Suppressor macrophage treated with lipopolysaccharide for 1 hour (primary cell): ENCODE measurements at places on chromosomes 11 and 22.
A peak's percentile ranks its signal among the peaks of the same experiment; 100 is the strongest.

DNA sequence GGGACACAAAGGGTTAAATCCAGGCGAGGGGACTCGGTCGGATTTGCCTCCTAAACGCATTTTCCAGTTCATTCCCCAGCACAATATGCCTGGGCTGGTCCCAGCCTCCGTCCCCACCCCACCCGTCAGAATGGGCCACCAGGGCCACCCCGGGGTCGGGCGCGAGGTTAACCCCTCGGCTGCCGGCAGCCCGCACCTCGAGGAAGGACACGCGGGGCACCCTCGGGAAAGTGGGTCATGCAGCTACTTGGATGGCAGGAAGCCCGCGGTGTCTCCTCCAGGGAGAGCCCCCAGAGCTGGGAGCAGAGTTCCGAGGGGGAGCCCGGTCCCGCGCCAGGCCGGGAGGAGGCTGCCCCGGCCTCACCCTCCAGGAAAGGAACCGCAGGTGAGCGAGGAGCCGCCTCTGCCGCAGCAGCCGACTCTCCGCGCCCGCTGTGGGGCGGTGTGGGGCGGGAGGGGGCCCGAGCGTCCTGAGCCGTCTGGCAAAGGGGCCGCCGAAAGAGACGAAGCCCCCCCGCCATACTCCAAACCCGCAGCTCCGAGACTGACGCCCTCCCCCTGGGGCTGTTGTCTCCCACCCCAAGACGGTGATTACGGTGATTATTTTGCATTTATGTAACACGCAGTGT, 1.4 kb downstream of the NECTIN1 start:
- no peak for DNase-seq

DNA sequence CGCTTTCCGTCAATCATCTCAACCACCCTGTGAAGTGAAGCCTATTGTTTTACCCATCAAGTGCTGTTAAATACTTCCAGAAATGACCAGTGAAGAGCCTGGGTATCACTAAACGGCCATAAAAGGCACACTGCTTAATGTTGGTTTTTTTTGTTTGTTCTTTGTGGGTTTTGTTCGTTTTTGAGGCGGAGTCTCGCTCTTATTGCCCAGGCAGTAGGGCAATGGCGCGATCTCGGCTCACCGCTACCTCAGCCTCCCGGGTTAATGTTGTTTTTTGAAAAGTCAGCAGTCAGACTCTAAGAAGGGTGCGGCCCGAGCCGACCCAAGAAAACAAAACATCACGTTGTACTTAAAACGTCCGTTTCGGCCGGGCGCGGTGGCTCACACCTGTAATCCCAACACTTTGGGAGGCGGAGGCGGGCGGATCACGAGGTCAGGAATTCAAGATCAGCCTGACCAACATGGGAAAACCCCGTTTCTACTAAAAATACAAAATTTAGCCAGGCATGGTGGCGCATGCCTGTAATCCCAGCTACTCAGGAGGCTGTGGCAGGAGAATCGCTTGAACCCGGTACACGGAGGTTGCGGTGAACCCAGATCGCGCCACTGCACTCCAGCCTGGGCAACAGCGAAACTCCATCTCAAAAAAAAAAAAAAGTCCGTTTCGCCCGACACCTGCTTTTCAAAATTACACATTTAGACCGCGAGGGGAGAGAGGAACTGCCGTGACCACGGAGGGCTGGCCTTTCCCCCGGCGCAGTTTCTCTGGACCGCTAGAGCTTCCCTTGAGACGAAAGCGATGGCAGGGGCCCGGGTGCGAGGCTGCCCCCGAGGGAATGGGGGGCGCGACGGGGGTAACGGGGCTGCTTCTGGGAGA, 714 bp downstream of the CD59 start:
- DNase-seq: peak; percentile 63

GRCh38 chr11:110508786-110509185, 79.0 kb downstream of the FDX1 start:
- DNase-seq: no peak

DNA sequence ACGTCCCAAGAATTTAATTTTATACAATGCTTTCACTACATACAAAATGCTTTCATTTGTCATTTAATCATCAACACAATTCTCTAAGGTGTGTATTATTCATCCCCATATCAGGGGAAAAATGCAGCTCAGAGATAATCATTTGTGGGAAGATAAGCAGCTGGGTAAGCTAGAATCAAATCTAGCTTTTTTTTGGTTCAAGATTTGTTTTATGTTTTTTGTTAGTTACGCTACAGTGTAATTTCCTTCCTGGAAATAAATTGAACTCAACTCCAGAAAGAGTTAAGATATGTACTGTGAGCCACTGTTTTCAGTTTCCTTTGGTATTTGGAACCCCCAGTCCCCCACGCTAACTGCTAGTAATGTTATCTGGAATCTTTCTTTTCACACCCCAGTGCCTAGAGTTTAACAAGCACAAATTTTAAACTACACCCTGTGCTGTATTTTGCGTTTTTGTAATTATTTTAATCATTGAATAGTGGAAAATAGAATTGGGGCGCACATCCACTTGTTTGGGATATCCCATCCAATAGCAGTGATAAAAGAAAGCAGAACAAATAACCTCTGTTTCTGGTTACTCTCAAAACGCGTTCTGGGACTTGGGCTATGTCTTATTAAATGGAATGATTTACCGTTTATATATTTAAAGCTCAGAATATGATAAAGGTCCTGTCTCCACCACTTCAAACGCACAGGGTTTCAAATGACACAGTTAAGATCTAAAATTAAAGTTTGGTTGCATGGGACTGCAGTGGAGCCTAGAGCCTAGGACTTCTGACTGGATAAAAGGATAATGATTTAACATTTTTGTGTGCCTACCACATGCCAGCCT, 2.1 kb upstream of the HSPA8 start:
- DNase-seq: no peak

- peak; percentile 12 for DNase-seq
These were observed 76.2 kb upstream of the TOP3B start for GRCh38 chr22:22058633-22059290.

DNA sequence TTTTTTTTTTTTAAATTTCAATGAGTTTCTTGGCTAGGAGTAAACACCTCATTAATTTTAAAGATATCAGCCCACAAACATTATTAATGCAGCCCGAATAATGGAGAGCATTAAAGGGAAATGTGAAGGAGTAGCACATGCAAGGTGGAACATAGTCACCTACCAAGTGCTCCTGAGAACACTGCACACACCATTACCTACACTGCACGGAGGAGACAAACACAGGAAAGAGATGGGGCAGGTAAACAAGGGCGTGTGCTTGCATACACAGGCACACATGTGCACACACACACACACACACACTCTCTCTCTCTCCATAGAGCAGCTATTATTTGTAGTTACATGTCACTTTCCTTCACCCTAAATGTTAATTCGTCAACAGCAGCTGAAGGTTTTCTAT, 30.2 kb downstream of the HTR3B start:
- no peak for DNase-seq

DNA sequence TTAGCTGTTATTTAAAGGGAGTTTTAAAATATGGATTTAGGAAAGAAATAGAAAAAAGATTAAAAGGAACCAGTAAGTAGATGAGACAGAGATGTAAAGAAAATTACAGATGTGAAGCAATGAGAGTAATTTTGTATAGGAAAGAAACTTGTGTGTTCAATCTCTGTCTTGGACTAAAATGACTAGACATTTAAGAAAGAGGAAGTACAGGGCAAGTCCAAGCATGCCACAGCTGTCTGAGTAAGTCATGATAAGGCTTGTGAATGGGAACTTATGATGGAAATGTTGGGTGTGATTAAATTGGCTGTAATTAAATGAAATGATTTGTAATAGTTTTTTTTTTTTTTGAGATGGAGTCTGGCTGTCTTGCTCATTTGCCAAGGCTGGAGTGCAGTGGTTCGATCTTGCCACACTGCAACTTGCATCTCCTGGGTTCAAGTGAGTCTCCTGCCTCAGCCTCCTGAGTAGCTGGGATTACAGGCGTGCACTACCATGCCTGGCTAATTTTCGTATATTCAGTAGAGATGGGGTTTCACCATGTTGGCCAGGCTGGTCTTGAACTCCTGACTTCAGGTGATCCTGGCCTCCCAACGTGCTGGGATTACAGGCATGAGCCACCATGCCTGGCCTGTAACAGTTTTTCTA, 5.9 kb upstream of the ACY3 start:
- DNase-seq: peak; percentile 57

- DNase-seq: no peak
These were observed 23.9 kb upstream of the TFIP11 start for GRCh38 chr22:26536056-26536761.

- no peak for DNase-seq
These were observed 420.6 kb upstream of the CNTN5 start for GRCh38 chr11:98600103-98600502.

GRCh38 chr11:122756417-122756816, 81.9 kb upstream of the CRTAM start:
- peak; percentile 89 for DNase-seq

DNA sequence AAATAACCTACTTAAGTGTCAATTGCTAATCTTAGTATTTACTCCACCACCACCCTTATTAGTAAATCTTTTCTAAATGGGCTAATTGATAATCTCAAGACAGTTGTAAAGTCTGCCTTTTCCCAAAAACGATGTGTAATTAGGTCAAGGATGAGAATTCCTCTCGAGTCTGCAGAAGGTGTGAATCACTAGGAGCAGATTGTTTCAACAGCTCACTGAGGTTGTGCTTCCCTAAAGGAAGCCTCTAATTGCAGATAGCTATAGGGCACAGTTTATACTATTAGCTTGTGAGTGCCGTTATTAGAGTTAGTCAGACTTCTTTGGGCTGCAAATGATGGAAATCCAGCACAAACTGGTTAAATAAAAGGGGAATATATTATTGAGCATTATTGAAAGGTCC, 84.9 kb downstream of the C11orf91 start:
- DNase-seq: no peak

GRCh38 chr11:11586465-11586864, 35.3 kb downstream of the GALNT18 start:
- DNase-seq: no peak

GRCh38 chr11:36509694-36510593, at the start of gene TRAF6:
Gene TRAF6 (minus strand): TSS chr11:36510272. CDS start chr11:36501515, 8,757 bp downstream.
- peak; percentile 94 for DNase-seq

GRCh38 chr11:70603756-70604211, 205.5 kb downstream of the CTTN start:
- DNase-seq: no peak

GRCh38 chr11:69683764-69684333, 8.7 kb upstream of the LTO1 start:
- DNase-seq: no peak

- no peak for DNase-seq
These were observed 815 bp downstream of the TNNT3 start for GRCh38 chr11:1920128-1920908.

DNA sequence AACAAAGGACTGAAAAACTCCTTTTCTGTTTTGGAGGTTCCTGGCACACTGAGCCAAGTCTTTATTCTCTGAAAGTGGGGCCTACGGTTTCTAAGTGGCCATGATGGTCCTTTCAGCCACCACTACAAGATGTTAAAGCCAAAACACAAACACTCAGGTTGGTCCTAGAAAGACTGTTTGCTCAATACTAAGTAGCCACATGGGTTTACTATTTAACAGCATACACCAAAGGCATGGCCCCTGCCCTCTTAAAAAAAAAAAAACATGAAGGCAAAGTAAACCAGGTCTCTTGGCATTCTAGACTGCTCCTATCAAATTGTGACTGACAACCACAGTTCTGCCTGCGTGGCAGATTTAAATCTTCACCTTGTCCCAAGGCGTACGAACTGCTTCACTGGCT, 123.6 kb upstream of the BID start:
- no peak for DNase-seq

DNA sequence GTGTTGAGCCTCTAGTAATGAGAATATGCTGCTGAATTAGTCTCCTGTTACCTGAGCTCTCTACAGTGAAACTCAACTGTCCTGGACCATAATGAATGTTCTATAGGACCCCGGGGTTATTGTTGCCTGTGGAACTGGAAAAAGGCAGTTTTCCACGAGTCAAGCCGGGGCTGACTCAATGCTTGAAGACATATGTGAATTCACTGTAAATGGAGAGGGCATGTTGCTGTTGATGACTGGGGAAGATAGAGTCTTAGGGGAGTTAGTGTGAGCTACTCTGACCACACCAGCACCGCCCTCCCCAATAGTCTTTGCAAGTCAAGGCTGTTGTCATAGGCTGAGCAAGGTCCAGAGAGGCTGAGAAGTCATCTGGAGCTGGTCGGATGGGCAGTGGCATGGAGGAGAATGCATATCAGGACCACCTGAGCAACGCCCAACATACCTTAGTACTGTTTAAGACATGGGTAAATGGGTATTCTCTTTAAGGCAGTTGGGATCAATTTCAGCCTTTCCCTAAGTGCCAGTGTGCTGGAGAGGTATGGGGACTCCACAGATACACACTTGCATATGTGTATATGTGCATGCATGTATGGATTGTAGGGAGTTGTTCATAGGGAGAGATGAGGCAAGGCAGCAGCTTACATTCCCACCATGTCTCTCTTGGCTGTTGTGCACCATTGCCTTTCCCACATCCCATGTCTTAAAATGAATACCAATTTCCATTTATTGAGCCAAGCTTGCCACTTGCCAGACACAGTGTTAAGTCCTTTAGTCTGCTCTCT, 230.1 kb upstream of the NAV2 start:
- DNase-seq: no peak

- DNase-seq: no peak
These were observed 18.6 kb upstream of the NXPE4 start for GRCh38 chr11:114614127-114614720.

GRCh38 chr11:116396331-116396730, 376.5 kb downstream of the BUD13 start:
- no peak for DNase-seq

DNA sequence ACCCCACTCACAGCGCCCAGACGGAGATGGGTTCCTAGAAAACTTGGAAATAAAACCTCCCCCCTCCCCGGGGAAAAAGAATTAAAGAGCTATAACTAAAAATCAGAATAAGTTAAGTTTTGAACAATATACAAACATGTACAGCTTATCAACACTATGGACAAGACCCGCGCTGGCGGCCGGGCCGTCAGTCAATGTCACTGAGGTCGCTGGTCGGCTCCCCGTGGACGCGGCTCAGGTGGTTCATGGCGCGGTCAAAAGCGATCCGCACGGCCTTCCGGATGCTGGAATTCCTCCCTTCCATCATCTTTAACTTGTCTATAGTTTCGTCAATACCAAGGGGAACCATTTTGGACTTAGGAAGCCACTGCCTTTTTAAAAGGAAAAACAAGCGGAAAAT, 53.6 kb downstream of the BRD1 start:
- DNase-seq: no peak

GRCh38 chr22:47849576-47849975, 1087.1 kb downstream of the TBC1D22A start:
- DNase-seq: no peak

DNA sequence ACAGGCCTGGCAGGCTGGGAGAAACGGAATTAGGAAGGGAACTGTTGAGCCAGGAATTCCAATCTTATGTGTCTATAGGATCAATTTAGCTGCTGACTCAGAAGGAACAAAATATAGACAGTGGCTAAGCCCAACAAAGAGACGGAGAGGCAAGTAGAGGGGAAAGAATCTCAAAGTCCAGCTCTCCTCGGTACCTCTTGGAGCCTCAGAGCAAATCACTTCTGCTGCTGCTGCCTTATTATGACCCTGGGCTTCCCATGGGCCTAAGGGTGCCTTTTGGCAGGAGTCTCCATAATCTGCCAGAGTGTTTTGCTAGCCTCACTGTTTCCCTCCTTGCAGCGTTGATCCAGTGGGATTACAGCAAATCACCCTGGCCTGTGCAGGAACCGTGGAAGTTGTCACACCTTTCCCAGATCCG, 31.7 kb downstream of the PAX6 start:
- no peak for DNase-seq

GRCh38 chr22:27740202-27740748, 61.3 kb downstream of the MN1 start:
- DNase-seq: no peak

GRCh38 chr11:88310246-88310645, 27.3 kb downstream of the CTSC start:
- no peak for DNase-seq
